ENCODE measurements at places on chromosomes 13 and 19. TPM values are rescaled to one million over a fixed set of nuclear protein-coding genes. Genes with fewer than 3 reads are reported as not detected.

ARHGEF7 gene
- 20.1 TPM for total RNA-seq

CACNA1A gene
- total RNA-seq: 0.07 TPM

ONECUT3 gene
- total RNA-seq: 0.02 TPM

PTGIR gene
- total RNA-seq: not detected

CD22 gene
- 0.89 TPM for total RNA-seq

FAAP24 gene
- total RNA-seq: 13.4 TPM

DENND1C gene
- total RNA-seq: 0.22 TPM

ZNF132 gene
- 0.09 TPM for total RNA-seq

KLHL1 gene
- not detected for total RNA-seq

CATSPERD gene
- not detected for total RNA-seq

C19orf33 gene
- total RNA-seq: 761 TPM

KCNRG gene
- total RNA-seq: 0.75 TPM

SMIM44 gene
- total RNA-seq: not detected

CEACAM8 gene
- not detected for total RNA-seq

CRX gene
- total RNA-seq: not detected

C19orf81 gene
- total RNA-seq: 12.7 TPM

CERS1 gene
- total RNA-seq: 5.3 TPM

INSL3 gene
- total RNA-seq: not detected

ARL11 gene
- total RNA-seq: not detected

CCDC169 gene
- total RNA-seq: 0.41 TPM

APLP1 gene
- 93.9 TPM for total RNA-seq

LILRB2 gene
- 0.09 TPM for total RNA-seq

FZR1 gene
- 33.1 TPM for total RNA-seq

ZNF837 gene
- total RNA-seq: 1.1 TPM
